ENCODE measurements at places on chromosomes 6 and 20.

DNA sequence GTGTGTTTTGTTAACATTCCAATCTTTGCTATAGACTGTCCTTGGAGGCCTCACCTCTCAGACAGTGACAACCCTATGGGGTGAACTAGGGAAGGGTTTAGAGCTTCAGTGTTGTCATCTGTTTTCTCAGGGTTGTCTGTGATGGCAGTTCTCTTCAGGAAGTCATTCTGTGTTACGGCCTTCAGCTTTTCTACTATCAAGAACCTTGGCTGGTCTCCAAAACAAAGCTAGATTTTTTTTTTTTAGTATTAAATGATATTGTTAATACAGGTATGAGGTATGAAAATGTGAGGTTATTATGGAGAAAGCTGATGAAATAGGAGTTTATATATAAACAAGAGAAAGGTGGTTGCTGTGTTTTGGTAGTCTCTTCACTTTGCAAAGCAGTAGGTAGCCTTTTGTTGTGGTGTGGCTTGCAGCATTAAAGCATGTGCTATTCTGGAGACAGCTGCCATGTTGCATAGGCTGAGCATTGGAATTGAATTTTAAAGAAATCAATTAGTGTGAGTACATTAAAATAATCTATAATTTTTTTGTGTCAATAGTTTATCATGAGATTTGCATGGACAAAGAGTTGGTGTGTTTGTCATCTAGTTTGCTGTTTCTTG, 162.6 kb downstream of the CARMIL1 start:
- no peak for DNase-seq

DNA sequence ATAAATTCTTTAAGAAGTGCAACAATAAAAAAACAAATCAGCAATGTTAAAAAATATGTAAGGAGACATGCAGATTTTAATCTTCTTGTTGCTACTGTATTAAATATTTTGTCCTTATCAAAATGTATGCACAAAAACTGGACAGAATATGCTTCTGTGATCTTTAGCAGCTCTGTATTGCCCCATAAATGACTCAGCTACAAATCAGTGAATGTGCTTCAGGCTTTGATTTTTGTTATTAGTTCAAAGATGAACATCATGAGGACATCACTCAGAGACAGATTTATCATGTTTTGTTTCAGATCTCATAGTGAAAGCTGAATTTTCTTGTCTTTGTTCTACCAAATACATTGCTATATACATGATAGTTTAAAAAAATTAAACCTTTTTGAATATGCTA, 312.4 kb downstream of the GRIK2 start:
- DNase-seq, result no peak

GRCh38 chr20:43721097-43721428, 5.7 kb downstream of the GTSF1L start:
- DNase-seq, result no peak

DNA sequence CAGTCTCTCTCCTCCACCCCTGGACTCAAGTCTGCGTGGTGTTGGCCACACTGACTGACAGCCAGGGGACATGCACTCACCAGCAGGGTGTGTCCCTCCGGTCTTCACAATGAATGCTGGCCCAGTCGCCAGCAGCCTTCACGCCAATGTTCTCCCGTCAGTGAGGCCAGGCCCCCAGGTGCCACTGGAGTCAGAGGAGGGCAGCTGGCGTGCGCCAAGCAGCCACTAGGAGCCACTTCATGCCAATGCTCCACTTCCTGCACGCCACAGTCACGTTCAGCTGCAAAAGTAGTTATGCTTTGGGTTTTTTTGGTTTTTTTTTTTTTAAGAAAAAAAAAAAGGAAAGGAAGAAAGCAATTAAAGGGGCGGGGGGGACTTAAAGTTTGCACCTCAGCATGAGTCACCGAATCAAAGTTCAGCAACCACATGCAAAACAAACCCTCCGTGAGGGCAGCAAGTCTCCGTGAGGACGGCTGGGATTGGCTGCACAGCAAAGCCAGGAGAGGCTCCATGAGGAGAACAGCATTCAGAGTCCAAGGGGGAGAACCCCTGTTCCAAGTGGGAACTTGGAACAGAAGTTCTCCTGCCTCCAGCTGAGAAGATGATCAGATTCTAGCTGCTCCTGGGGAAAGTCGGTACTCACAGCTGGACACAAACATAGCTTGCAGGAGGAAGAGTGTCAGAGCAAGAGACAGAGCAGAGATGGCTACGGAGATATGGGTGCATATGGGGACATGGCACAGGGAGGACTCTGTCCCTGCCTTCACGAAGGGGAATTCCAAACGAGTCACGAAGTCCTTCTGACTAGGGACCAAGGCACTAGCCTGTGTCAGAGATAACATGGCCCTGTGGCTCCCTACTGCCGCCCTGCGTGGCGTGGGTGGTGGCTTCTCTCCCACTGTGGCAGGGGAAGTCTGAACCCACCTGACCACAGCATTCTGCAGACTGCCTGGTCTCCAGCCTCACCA, at the start of gene ZC3H12D:
Gene ZC3H12D, minus strand, starts transcription at position 282 of the 968 bp plus-strand sequence. CDS start 10,471 bp downstream, outside the sequence.
- DNase-seq, result no peak

DNA sequence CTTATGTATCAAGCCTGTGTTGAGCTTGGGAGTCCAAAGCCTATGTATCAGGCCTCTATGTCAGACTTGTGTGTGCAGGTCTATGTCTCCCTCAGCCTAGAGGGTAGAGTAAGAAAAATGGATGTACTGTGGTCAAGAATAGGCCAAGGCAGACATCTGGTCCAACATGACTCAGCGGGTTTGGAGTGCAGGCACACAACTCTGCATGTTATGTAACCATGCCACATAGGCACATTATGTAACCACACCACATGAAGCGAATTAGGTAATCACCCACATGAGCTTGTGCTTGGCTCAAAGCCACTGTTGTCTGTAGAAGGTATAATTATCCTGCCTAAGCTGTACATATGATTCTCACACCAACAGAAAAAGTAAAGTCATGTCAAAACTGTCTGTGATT, 1190.5 kb upstream of the EYS start:
- no peak for DNase-seq

- DNase-seq, result no peak
Observed at GRCh38 chr20:47370850-47371782, 14.6 kb upstream of the ZMYND8 start.

- DNase-seq, result no peak
Observed at GRCh38 chr6:140001821-140002341, 627.4 kb upstream of the CITED2 start.

DNA sequence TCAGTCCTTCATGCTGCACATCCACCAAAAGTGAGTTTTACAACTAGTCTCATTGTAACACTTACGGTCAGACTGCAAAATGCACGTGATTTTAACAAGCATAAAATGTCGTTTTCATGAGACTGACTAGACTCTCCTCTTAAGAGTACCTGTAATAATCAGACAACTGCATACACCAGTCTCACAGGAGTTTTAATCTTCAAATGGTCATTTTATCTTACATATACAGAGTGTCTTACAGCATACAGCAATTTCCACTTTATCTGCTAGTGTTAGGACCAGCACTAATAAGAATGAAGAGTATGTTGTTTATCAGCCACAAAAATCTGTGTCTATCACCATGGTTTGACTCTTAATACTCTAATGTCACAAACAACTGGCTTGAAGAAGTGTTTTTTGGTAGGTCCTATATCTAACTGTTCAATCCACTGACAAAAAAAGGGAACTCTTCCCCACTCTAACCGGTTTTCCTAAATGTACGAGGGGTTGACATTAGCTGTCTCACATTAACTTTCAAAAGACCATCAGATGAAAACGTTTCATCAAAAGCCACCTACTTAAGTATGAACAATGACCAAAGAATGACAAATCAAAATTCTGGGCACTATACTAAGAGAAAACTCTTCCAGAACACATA, 1.5 kb upstream of the ASF1A start:
- DNase-seq, result no peak

DNA sequence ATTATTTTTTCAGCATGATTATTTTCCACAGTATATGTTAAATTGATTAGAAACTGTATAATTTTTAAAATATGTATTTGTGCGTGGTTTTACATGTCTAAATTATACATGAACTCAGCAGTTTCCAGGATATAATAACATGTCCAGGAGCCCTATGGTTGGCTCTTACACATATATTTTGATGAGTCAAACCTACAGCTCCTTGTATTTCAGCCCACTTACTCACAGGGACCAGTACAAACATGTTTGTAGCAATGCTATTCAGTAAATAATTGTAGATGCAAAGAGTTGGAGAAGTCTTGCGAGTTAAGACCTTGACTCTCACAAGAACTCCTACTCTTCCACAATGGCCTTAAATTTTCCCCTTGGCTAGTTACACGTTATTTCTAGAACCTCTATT, 107.2 kb upstream of the SASH1 start:
- DNase-seq, result no peak

- DNase-seq, result no peak
Observed at GRCh38 chr20:31712112-31712553, 10.5 kb downstream of the BCL2L1 start.

DNA sequence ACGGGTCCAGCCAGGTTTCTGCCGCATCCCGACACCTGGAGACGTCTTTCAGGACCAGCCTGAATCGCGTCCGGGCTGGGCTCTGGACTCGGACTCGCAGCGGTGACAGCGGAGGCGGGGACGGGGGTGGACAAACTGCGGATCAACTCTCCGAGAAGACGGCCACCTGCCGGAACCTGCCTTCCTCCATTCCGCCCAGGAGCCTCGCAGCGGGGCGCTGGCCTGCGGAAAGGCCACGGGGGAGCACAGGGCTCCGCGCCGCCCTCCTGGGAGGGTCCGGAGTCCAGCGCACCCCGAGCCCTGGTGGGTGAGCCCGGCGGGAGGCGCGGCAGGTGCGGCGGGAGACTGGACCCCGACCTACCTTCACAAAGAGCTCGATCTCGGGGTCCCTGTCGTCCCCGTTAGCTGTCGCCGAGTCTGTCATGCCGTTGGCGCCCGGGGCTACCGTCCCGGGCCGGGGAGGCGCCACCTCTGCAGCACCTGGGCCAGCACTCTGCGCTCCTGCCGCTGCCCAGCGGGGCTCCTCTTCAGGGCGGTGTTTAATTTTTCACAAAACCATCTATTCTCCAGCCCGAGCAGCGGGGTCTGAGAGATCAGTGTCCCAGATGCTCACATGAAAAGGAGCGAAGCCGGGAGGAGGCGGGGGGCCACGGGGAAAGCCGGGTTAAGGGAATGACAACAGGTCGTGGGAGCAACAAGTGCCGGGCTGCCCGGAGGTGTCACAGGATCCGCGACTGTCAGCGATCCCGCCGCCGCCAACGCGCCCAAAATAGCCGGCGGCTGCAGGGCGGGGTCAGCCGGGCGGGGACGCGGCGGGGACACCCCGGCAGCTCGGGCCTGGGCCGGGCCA, at the start of gene CLIC5:
Gene CLIC5, minus strand, starts transcription at position 742 of the 850 bp plus-strand sequence. Its CDS starts 318 bp downstream, at position 424.
- DNase-seq, result peak; percentile 10

GRCh38 chr20:46814366-46815232, 80.0 kb upstream of the EYA2 start:
- no peak for DNase-seq

DNA sequence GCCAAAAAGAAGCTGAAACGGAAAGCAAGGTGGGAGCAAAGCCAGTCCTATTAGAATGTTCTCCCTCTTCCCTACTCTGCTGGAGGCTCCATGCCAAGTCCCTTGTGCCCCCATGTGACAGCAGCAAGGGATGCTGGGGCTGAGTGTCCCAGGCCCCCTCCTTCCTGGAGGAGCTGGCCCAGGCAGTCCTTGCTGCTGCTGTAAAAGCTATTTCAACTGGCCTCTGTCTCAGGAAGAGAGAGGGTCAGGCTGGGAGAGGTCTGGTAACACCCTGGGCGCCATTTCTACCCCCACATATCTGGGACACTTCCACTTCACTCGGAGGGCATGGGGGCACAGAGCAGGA, 25.0 kb downstream of the TTBK1 start:
- DNase-seq, result peak; percentile 67

GRCh38 chr20:9490161-9490560, 24.2 kb upstream of the LAMP5 start:
- DNase-seq, result no peak

DNA sequence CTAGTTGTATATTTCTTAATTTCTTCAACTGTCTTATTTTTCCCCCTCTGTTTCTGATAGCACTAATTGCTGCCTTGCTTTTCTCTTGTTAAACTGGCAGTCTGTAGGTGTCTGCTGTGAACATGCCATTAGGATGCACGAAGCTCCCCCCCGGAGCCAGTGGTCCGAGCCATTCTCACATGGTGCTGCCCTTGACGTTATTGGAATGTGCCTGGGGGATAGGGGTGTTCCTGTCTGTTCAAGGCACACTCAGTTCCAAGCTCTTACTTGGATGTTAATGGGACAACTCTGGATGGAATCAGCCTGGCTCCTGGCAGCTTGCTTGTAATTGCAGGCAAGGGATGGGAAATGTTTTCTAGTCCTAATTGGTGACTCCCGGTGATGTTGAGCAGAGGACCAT, 68.4 kb downstream of the RREB1 start:
- DNase-seq, result no peak

- no peak for DNase-seq
Observed at GRCh38 chr6:131001111-131001736, 61.8 kb downstream of the EPB41L2 start.

DNA sequence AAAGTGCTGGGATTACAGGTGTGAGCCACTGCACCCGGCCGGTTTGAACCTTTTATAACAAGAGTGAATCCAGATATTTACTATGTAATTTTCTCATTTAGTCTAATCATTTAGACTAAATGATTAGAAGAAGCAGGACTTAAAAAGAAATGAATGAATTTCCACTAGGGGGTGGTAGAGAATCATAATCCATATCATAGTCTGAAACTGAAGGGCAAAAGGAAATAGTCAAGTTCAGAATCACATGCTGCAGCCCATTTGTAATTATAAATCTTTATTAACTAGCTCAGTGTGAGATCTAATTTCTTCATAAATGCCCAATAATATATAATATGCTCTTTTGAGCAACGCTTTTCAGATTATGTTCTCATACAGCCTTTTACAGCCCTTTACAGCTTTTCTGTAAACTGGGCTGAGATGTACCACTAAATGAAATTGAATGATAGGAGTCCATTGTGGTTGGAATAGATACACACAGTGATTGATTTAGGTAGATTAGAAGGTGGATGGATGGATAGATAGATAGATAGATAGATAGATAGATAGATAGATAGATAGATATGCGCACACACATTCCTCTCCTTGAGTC, 31.8 kb downstream of the PSMB9 start:
- DNase-seq, result peak; percentile 72

DNA sequence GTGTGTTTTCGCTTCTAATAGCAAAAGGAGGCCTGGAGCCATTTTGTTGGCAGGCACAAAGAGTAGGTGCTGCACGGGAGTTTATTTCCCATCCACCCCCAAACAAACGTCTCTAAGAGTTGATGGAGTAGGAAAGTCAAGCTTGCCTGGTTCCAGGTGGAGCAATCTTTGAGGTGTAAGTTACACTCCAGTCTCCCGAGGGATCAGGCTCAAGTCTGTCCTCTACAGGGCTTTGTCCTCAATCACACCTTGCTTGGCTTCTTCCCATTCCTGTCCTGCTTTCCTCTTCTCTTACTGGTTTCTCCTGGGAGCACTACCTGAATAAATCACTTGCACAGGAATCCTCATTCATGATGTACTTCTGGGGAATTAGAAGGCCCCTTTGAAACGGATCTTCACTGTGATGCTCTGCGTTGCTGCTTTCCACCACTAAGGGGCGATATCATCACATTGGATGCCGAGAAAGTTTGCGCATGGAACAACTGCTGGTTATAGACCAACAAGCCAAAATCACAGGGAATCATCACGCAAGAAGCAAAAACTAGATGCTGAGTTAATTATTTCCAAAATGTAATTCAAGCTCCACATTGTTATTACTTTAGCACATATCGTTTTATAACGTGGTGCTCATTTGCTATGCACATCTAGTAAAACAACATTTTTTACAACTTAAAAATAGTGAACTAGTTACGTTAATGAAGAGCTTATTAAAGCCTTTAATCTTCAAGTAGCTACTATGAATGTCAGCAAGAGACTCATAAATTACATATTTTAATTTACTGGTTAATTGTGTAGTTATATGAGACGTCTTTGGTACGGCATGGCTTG, 156.8 kb downstream of the DNAH8 start:
- DNase-seq, result peak; percentile 12
